ENCODE measurements at places on chromosomes 2 and 18.

GRCh38 chr2:75068546-75068945 lies 110.1 kb downstream of the POLE4 start:
- no peaks in the 10 kb centered on the region for H3K36me3 ChIP-seq
- peaks cover 2% of the 10 kb centered on the region for H3K4me1 ChIP-seq
- H3K27ac ChIP-seq = no peak overlapping the region
- H3K27me3 ChIP-seq = no peaks in the 10 kb centered on the region

DNA sequence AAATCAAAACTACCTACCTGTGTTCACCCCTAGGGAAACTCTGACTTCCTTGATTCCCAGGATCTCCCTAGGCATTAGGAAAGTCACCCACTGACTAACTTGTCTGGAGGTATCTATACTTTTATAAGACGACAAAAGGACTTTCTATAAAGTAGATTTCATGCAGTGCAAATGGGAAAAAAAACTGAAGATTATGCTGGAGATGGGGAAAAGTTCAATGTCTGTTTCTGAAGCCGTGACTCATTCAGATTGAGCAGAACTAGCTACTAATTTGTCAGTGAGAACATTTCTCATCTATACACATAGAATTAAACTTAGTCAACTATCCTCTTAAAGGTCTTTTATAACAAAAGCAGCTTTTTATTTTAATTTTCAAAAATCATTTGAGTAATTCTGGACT lies 6.0 kb downstream of the SEPTIN10 start:
- peaks cover 4% of the 10 kb centered on the region for H3K4me1 ChIP-seq
- no peaks in the 10 kb centered on the region for H3K27me3 ChIP-seq
- H3K27ac ChIP-seq = peak overlapping the region; percentile 76

DNA sequence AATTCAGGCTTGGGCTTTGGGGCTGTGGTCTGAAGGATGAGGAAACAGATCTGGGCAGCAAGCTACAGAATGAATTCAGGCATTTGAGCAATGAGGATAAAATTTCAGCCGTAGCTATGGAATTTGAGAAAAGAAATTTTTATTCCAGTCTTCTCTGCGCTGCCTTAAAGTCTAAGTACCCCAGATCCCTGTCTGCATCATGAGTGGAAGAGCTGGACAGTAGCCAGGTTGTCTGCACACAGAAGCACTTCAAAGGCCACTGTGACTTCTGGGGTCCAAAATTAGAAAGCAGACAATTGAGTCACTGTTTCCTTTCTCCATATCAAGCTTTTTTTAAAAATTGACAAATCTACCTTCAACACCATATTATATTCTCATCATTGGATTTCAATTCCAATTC lies 787.6 kb upstream of the GCFC2 start:
- H3K4me3 ChIP-seq = no peak overlapping the region
- H3K27ac ChIP-seq = no peak overlapping the region
- H3K27me3 ChIP-seq = no peaks in the 10 kb centered on the region
- no peak for DNase-seq
- H3K36me3 ChIP-seq = no peaks in the 10 kb centered on the region
- H3K4me1 ChIP-seq = no peaks in the 10 kb centered on the region

DNA sequence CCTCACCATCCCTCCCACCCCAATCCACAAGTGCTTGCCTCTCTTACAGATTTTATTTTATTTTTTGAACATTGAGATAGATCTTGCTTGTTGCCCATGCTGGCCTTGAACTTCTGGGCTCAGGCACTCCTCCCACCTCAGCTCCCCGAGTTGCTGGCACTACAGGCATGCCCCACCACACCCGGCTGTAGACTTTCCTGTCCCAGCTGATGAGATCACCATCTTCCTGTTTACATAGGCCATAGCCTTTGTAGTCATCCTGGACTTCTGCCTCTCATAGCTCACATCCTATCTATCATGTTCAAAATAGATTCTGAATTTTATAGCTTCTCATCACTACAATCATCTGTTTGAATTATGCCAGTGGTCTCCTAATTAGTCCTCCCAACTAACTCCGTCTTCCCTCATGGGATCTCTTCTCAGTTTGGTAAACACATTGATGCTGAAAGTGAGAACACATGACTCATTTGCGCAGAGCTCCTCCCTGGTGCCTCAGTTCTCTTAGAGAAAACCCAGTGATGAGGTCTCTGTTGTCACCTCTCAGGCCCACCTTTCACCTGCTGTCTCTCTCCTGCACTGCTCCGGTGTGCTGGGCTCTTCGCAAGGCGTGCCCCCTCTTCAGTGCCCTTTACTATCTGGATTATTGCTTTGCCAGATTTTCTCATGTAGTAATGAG lies 243.0 kb downstream of the ZNF407 start:
- H3K27ac ChIP-seq = no peak overlapping the region
- DNase-seq = no peak
- H3K36me3 ChIP-seq = no peaks in the 10 kb centered on the region
- no peak overlapping the region for H3K4me3 ChIP-seq
- no peaks in the 10 kb centered on the region for H3K4me1 ChIP-seq

DNA sequence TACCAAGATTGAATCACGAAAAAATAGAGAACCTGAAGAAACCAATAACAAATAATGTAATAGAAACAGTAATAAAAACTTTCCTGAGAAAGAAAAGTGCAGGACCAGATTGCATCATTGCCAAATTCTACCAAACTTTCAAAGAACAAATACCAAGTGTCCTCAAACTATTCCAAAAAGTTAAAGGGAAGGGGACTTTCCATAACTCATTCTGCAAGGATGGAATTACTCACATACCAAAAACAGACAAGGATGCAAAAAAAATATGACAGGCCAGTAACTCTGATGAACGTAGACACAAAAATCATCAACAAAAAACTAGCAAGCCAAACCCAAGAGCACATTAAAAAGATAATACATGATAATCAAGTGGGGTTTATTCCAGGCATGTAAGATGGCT lies 172.3 kb upstream of the SLC35G4 start:
- DNase-seq = no peak
- H3K4me3 ChIP-seq = no peak overlapping the region
- no peaks in the 10 kb centered on the region for H3K27me3 ChIP-seq

GRCh38 chr2:9388199-9388681 lies 35.1 kb downstream of the ITGB1BP1 start:
- no peak overlapping the region for H3K27ac ChIP-seq
- no peak overlapping the region for H3K4me3 ChIP-seq
- DNase-seq = peak; percentile 43
- no peaks in the 10 kb centered on the region for H3K4me1 ChIP-seq
- no peaks in the 10 kb centered on the region for H3K36me3 ChIP-seq

GRCh38 chr2:133765658-133766057 lies 197.4 kb upstream of the NCKAP5 start:
- no peaks in the 10 kb centered on the region for H3K4me1 ChIP-seq
- no peak overlapping the region for H3K27ac ChIP-seq
- DNase-seq = no peak
- H3K27me3 ChIP-seq = no peaks in the 10 kb centered on the region
- H3K36me3 ChIP-seq = no peaks in the 10 kb centered on the region
- H3K4me3 ChIP-seq = no peak overlapping the region

- H3K4me1 ChIP-seq = no peaks in the 10 kb centered on the region
- no peak overlapping the region for H3K27ac ChIP-seq
- no peak overlapping the region for H3K4me3 ChIP-seq
Measured at GRCh38 chr2:155733091-155733853, 599.2 kb downstream of the NR4A2 start.

- no peaks in the 10 kb centered on the region for H3K4me1 ChIP-seq
- no peaks in the 10 kb centered on the region for H3K27me3 ChIP-seq
- H3K4me3 ChIP-seq = no peak overlapping the region
- no peak for DNase-seq
- no peak overlapping the region for H3K27ac ChIP-seq
- no peaks in the 10 kb centered on the region for H3K36me3 ChIP-seq
Measured at GRCh38 chr2:171149986-171150693, 10.6 kb downstream of the TLK1 start.

DNA sequence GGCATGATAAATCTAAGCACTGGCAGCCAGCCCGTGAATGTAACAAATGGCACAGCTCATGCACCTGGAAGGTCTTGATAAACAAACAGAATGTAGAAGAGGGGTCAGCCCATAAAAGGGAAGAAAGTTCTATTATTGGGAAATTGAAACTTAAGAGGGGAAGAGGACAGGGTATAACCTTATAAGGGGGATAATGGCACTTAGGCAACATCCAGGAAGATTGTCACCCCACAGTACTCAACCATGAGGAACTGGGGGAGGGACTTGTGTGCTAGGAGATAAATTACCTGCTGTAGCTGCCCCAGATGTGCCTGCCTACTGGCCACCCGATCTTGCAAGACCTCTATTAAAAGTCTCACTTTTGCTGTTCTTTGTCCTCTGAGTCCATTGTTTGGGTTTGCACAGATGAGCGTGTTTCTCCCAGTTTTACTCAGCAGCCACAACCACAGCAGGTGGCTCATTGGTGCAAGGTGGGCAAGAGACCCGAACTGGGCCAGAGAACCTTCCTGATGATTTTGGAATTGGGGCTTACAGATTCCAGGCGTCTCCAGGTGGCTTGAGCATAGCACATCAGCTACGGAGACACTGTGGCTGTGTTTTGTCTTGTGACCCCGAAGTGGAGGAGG lies 79.0 kb upstream of the TAF1B start:
- no peak overlapping the region for H3K27ac ChIP-seq
- no peaks in the 10 kb centered on the region for H3K36me3 ChIP-seq
- DNase-seq = no peak
- H3K27me3 ChIP-seq = no peaks in the 10 kb centered on the region

- no peak for DNase-seq
- no peaks in the 10 kb centered on the region for H3K36me3 ChIP-seq
- H3K4me3 ChIP-seq = no peak overlapping the region
- no peaks in the 10 kb centered on the region for H3K27me3 ChIP-seq
Measured at GRCh38 chr18:11669271-11669947, 19.7 kb upstream of the GNAL start.

- H3K27me3 ChIP-seq = no peaks in the 10 kb centered on the region
- H3K4me1 ChIP-seq = no peaks in the 10 kb centered on the region
- no peak for DNase-seq
- H3K27ac ChIP-seq = no peak overlapping the region
Measured at GRCh38 chr18:55407191-55407590, 180.8 kb downstream of the TCF4 start.

DNA sequence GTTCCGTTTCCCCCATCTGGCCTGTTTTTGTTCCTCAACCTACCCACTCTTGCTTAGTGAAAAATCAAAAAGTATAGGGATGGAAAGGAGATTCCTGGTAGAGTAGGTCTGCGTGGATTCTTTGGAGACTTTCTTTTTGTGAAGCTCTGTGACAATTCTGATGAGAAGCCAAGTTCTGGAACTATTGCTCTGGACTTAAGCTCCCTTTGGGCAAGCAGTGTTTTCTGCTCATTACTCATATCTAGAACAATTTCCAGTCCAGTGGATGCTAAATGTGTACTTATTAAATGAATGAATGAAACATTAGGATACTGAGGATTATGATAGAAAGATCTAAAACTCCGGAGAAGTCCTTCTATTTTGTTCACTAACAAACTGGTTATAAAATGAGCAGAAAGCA lies 76.5 kb downstream of the SOCS6 start:
- H3K4me3 ChIP-seq = no peak overlapping the region
- H3K27ac ChIP-seq = no peak overlapping the region
- no peaks in the 10 kb centered on the region for H3K4me1 ChIP-seq
- H3K36me3 ChIP-seq = no peaks in the 10 kb centered on the region
- no peak for DNase-seq

- no peak overlapping the region for H3K27ac ChIP-seq
- H3K4me3 ChIP-seq = no peak overlapping the region
- DNase-seq = no peak
- no peaks in the 10 kb centered on the region for H3K36me3 ChIP-seq
- no peaks in the 10 kb centered on the region for H3K4me1 ChIP-seq
Measured at GRCh38 chr2:177545981-177546585, 153.5 kb downstream of the AGPS start.

- H3K4me3 ChIP-seq = no peak overlapping the region
- no peaks in the 10 kb centered on the region for H3K4me1 ChIP-seq
- no peak overlapping the region for H3K27ac ChIP-seq
- no peak for DNase-seq
Measured at GRCh38 chr2:160005908-160006307, 56.5 kb downstream of the PLA2R1 start.

DNA sequence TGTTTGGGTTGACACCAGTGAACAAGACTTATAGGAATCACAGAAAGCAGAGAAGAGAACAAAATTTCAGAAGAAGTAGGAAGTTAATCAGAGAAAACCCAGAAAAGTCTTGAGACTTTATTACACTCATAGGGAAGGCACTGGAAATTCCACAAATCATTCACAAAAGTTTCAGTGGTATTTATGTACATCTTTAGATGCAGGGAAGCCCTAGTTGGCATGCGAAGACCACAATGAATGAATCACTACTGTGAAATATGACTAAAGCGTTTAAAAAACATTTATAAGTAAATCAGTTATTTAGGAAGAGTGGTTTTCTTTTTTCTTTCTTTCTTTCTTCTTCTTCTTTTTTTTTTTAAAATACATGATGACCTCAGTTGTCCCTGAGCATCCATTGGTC lies 105.1 kb downstream of the NUP35 start:
- H3K4me1 ChIP-seq = no peaks in the 10 kb centered on the region
- H3K27ac ChIP-seq = no peak overlapping the region

DNA sequence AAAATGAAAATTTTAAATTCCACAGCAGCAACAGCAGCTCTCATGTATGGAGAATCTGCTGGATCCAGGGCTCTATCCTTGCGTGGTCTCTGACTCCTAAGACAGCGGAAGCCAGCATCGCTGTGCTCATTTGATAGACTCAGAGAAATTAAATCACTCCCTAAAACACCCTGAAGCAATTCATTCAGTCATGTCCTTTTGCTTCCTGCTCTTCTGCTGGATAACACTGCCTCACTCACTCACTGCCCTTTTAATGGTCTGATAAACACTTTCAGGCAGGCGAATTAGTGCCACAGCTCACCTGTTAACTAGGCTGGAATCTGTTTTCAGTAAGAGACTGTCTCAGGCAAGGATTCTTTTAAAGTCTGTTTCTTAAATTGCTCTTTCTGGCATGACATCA lies 10.0 kb downstream of the WIPF1 start:
- H3K4me3 ChIP-seq = no peak overlapping the region
- H3K36me3 ChIP-seq = no peaks in the 10 kb centered on the region
- no peak for DNase-seq

DNA sequence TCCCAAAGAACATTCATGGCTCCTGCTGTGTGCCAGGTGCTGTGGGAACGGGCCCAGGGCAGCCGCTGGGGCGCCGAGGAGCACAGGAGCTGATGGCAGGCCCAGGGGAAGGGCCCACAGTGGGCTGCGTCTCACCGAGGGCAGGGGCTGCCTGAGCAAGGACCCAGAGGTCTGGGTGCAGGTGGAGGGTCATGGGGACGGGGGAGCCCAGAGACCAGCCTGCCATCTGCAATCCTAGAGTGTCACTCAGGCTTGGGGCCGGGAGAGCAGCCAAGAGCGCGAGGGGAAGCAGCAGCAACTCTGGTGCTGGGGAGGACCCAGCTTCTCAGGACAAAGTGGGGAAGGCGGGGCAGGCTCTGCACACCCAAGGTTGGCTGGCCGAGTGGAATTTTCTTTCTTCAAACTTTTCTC lies 207.4 kb downstream of the HDAC4 start:
- no peaks in the 10 kb centered on the region for H3K27me3 ChIP-seq
- DNase-seq = peak; percentile 45
- H3K4me3 ChIP-seq = no peak overlapping the region
